ENCODE measurements at places on chromosomes 4 and X.

- H3K27me3 ChIP-seq, result no peaks in the 10 kb centered on the region
- H3K36me3 ChIP-seq, result no peaks in the 10 kb centered on the region
- H3K27ac ChIP-seq, result no peak overlapping the region
- no peak for DNase-seq
Measured at GRCh38 chr4:154429176-154429575, 62.4 kb downstream of the DCHS2 start.

GRCh38 chr4:16931339-16932305 is 33.2 kb upstream of the LDB2 start:
- no peaks in the 10 kb centered on the region for H3K36me3 ChIP-seq
- no peak overlapping the region for H3K4me3 ChIP-seq
- H3K4me1 ChIP-seq, result no peaks in the 10 kb centered on the region
- no peak for DNase-seq

DNA sequence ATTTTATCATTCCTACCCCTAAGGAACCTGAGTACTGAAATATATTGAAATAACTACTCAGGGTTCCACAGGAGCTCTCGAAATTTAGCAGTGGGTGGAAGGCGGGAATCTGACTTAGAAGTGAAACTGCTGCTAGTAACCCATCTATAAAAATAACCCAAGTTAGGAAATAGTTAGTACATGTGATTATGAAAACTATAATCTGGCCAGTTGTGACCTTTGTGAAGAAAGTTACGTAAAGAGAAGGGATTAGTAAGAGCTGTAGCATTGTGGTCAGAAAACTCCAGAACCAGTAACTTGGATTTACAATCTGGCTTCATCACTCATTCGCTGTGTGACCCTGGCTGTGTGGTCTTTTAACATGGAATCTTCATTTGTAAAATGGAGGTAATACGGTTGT is 175.5 kb downstream of the RAPGEF2 start:
- H3K27ac ChIP-seq, result no peak overlapping the region
- H3K4me1 ChIP-seq, result peaks cover 9% of the 10 kb centered on the region
- no peak overlapping the region for H3K4me3 ChIP-seq
- H3K27me3 ChIP-seq, result no peaks in the 10 kb centered on the region
- no peak for DNase-seq

DNA sequence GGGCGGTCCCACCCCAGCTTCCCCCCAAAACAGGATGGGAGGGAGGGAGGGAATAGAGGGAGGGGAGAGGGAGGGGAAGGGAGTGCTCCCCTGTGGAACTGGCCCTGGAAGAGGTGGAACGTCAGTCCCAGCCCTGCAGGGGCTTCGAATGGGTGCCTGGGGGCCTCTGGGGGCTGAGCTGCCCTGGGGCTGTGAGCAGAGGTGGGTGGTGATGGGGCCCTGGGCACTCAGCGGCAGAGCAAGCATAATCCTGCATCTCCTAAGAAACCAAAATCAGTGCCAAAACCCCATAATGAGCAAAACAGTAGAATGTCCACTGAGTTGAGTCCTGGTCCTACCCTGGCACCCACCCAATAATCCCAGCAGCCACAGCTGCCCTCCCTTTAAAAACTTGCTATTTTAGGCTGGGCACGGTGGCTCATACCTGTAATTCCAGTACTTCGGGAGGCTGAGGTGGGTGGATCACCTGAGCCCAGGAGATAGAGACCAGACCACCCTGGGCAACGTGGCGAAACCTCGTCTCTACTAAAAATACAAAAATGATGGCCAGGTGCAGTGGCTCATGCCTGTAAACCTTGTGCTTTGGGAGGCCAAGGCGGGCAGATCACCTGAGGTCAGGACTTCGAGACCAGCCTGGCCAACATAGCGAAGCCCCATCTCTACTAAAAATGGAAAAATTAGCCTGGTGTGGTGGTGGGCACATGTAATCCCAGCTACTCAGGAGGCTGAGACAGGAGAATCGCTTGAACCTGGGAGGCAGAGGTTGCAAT is 11.1 kb downstream of the DOK7 start:
- no peak overlapping the region for H3K27ac ChIP-seq
- H3K4me1 ChIP-seq, result no peaks in the 10 kb centered on the region
- H3K36me3 ChIP-seq, result no peaks in the 10 kb centered on the region
- H3K4me3 ChIP-seq, result no peak overlapping the region
- peaks cover 80% of the 10 kb centered on the region for H3K27me3 ChIP-seq

- H3K27ac ChIP-seq, result no peak overlapping the region
- H3K27me3 ChIP-seq, result no peaks in the 10 kb centered on the region
- H3K4me1 ChIP-seq, result peaks cover 9% of the 10 kb centered on the region
- H3K36me3 ChIP-seq, result no peaks in the 10 kb centered on the region
- H3K4me3 ChIP-seq, result no peak overlapping the region
Measured at GRCh38 chrX:11188664-11189063, 77.5 kb downstream of the HCCS start.

- no peak overlapping the region for H3K4me3 ChIP-seq
- DNase-seq, result no peak
- no peaks in the 10 kb centered on the region for H3K27me3 ChIP-seq
- peaks cover 11% of the 10 kb centered on the region for H3K36me3 ChIP-seq
Measured at GRCh38 chr4:74202062-74202586, 44.2 kb downstream of the MTHFD2L start.

GRCh38 chrX:29746326-29746725 is 469.0 kb upstream of the MAGEB2 start:
- no peaks in the 10 kb centered on the region for H3K36me3 ChIP-seq
- no peaks in the 10 kb centered on the region for H3K4me1 ChIP-seq
- DNase-seq, result no peak
- no peak overlapping the region for H3K27ac ChIP-seq
- no peaks in the 10 kb centered on the region for H3K27me3 ChIP-seq

- DNase-seq, result no peak
- H3K27me3 ChIP-seq, result no peaks in the 10 kb centered on the region
- no peak overlapping the region for H3K27ac ChIP-seq
- H3K36me3 ChIP-seq, result peaks cover 7% of the 10 kb centered on the region
Measured at GRCh38 chr4:127889903-127890302, 9.2 kb downstream of the PLK4 start.

Measured in suprapubic skin (tissue), 4 donors.